Activated naive CD4-positive, alpha-beta T cell treated with anti-CD3 and anti-CD28 coated beads for 36 hours (primary cell): ENCODE measurements at places on chromosomes 12 and 14.
A peak's percentile ranks its signal among the peaks of the same experiment; 100 is the strongest.

- peak; percentile 75 for DNase-seq
Measured at GRCh38 chr12:93502802-93503623, 35.7 kb downstream of the MRPL42 start.

- no peak for DNase-seq
Measured at GRCh38 chr14:33465846-33466700, 484.8 kb downstream of the EGLN3 start.

DNA sequence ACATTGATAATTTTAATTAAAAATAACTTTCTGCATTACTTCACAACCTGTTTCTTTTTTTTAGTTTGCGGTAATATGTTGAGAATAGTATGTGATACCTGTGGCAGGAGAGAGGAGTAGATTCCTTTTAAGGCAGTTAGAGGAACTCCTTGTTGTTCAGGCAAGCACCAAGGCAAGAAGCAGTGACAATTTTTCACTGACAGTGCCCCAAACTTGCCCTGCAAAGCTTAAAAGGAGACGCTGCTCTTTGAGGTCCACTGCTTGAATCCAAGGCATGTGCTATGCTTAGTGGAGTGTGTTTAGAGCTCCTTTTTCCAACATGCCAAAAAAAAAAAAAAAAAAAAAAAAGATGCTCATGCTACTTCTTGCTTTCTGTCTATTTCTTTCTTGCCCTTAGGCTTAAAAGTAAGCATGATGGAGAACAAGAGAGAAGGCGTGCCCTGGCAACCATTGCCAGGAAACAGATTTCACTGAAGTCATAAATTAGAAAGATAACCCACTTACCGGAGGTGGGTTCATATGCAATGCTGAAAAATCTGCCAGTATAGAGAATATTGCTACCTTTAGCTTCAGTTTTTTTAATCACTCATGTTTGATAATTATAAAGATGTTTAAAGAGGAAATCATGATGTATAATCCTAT lies 58.3 kb upstream of the DYRK2 start:
- DNase-seq, result peak; percentile 69

- DNase-seq, result no peak
Measured at GRCh38 chr12:104598342-104599271, 141.9 kb downstream of the CHST11 start.

- DNase-seq, result no peak
Measured at GRCh38 chr14:84959851-84960520, 570.0 kb upstream of the FLRT2 start.
